Lung microvascular endothelial cell (primary cell): ENCODE measurements at places on chromosomes 11 and 22. TPM values are rescaled to one million over a fixed set of nuclear protein-coding genes. Genes with fewer than 3 reads are reported as not detected.

- no peak for DNase-seq
These were observed 6.4 kb downstream of the MMP12 start for GRCh38 chr11:102868339-102868738.

The FLRT1 gene
- not detected in 2 replicates for total RNA-seq

DNA sequence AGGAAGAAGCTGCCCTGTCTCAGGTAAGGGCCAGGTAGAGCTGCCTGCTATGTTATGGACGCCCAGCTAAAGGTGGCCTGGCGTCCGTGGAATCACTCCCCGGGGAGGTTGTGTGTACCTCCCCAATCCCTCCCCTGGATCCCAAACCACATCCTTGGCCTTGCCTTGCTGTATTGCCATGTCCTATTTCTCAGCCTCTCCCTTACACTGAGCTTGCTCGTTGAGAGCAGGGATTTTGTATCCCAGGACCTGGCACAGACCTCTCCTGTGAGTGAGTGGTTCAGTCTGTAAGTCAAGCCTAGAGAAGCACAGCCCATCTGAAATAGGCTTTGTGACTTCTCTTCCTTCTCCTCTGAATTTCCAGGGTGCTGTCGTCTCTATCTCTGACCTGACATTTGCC is 53.9 kb downstream of the TRAF6 start:
- DNase-seq, result no peak

GRCh38 chr11:66936311-66936711 is 21.9 kb downstream of the PC start:
- DNase-seq, result no peak

The MMP20 gene
- total RNA-seq, result not detected in 2 replicates

- no peak for DNase-seq
These were observed 14.2 kb upstream of the ST14 start for GRCh38 chr11:130145311-130145812.

DNA sequence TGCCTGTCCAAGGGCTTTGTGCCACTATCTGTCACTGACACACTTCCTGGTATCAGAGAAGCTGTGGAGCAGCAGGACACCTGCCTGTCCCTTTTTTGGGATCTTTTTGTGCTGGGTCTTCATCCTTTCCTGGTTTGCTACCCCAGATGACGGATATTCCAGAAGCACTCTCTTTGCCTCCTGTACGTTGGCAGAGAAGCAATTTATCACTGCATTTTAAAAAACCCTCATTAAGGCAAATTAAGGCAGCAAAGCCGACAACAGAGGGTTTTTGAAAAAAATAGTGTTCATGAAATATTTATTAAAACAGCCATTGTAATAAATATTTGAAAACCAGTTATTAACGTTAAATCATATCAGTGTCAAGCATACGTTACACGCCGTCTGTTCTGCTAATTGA is 209.6 kb upstream of the NTM start:
- no peak for DNase-seq

DNA sequence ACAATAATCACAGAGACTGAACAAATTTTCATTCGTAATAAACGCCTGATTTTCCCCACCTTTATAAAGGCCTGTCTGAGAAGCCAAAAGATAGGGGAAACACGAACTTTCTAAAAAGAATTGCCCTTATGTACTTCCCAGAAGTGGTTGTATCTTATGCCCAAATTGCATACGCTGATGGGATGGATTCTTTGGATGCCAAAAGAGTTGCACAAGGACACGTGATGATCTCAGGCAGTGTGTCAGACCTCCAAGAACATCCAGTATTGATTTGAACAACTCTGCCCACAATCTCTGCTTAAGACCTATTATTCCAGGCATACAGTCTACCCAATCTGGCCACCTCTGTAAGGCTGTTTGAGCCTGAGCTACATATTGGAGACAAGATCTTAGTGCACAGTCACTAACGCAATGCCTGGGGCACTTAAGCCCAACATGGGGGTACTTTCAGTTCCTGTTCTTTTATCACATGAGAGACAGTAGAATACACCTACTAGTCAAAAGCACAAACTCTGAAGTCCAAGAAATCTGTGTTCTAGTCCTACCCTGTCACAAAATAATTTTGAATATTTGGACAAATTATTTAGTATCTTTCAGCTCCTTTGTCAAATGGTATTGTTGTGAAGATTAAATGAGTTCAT is 38.9 kb downstream of the OR10A6 start:
- no peak for DNase-seq

- DNase-seq, result no peak
These were observed 16.7 kb downstream of the TMEM121B start for GRCh38 chr22:17104336-17104935.

- peak; percentile 31 for DNase-seq
These were observed 5.3 kb downstream of the HNRNPUL2 start for GRCh38 chr11:62721994-62722393.

DNA sequence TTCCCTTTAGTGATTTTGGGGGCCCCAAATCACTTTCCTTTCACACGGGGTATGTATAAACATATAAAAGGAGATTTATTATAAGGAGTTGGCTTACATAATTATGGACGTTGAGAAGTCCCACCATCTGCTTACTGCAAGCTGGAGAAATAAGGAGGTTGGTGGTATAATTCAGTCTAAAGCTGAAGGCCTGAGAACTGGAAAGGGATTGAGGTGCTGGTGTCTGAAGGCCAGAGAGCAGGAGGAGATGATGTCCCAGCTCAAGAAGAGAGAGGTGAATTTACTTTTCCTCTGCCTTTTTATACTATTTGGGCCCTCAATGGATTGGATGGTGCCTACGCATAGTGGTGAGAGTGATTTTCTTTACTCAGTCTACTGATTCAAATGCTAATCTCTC is 1.3 kb upstream of the ZNF202 start:
- no peak for DNase-seq

GRCh38 chr11:69333879-69334278 is 39.9 kb downstream of the MYEOV start:
- no peak for DNase-seq

The RASD2 gene
- not detected in 2 replicates for total RNA-seq

GRCh38 chr11:37313266-37313665 is 715.2 kb upstream of the RAG2 start:
- no peak for DNase-seq

DNA sequence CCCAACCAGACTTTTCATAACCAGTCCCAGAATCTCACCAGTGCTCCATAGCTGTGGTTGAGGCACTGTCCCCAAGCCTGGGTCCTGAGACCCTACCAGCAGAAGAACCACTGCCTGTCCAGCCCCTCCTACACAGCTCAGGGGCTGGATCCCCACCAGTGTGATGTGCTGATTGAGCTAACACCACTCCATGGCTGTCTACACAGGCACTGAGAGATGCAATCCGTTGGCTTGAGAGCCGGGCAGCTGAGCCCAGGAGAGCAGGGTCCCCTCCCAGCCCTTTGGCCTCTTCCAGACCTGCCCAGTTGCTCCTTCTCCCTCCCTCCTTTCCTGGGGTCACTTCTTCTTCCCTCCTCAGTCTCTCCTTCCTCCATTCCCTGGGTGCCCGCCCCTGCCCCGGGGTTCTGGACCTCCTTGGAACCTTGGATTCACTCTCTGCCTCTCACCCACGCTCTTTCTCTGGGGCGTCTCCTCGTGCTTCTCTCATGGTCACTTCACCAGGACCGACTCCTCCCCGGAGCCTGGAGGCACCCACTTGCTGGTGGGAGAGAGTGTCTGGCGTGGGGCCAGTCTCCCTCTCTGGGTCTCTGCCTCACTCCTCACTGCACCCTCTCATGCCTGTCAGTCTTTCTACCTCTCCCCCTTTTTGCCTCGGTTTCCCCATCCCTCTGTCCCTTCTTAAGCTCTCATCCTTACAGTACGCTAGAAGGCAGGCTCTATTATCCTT is 706 bp upstream of the SCYL1 start:
- no peak for DNase-seq

GRCh38 chr11:832529-833113 is at the start of gene CD151:
Gene CD151 (plus strand): TSS chr11:832952. CDS start chr11:836070, 3,118 bp downstream.
- peak; percentile 68 for DNase-seq

DNA sequence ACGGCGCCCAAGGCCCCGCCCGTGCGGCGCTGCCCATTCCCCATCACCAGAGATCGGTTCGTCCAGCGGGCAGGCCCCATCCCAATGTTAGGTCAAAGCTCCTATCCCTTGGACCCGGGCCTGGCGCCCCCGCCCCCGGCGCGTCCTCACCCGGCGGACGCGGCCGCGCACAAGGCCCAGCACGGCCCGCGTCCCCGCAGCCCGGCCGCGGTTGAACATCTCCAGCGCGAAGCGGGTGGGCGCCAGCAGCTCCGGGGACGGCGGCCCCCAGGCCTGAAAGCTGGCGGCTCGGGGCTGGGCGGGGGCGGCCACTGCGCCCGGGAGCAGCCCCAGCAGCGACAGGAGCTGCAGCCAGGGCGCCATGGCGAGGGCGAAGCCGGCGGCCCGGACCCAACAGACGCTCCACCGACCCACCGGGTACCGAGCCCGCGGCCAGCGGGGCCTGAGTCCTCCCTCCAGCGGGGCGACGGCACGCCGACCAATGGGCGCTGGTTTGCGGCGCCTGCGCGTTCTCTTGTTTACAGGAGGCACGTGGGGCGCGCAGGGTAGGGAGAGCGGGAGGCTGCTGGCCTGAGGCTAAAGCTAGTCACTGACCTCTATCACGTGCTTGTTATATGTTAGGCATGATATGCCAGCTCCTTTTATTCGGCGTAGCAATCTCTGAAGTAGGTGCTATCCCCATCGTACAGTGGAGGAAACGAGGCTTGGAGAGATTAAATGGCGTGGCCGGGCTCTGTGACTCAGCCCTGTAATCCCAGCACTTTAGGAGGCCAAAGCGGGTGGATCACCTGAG is at the start of gene CTSF:
Gene CTSF (minus strand): TSS at position 483 of the 793 bp plus-strand sequence. CDS start 120 bp downstream, at position 363.
- DNase-seq, result peak; percentile 86

The IGLL1 gene
- not detected in 2 replicates for total RNA-seq

GRCh38 chr11:15910761-15911160 is 445.6 kb downstream of the SOX6 start:
- no peak for DNase-seq

DNA sequence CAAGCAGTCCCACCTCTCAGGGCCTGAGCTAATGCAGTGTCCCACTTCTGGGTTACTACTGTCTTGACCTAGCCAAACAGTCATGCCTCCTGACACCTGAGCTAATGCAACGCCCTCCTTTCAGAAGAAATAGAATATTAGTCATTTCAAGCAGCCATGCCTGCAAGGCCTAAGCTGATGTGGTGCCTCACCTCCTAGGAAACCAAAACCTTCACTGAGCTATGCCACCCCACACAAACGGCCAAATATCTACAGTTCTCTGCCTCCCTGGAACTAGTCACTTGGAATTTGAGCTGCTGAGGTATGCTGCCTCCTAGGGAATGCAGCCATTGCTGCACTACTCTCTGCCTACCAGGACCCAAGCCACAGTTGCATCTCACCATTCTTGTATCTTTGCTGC is 8.3 kb upstream of the MS4A6E start:
- no peak for DNase-seq

GRCh38 chr11:122101625-122102291 is 14.3 kb downstream of the BLID start:
- peak; percentile 85 for DNase-seq

GRCh38 chr11:79441461-79441875 is 638 bp upstream of the TENM4 start:
- DNase-seq, result no peak

DNA sequence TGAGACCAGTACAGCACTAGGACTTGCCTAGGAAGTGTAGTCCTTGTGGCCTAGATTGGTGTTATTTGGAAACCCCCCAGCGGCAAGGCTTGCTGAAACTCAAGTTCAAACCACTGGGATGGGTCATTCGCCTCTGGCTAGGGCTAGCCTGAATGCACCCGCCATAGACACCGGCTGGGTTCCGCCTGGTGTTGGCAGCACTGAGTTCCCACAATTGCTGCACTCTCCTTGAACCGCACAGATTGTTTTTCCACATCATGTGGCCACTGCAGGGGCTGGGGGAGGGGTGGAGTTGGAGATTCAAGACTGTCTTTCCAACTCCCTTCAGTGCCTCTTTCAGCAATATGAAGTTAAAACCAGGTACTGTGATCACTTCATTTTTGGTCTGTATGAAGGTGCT is 43.1 kb downstream of the CCDC73 start:
- DNase-seq, result no peak

DNA sequence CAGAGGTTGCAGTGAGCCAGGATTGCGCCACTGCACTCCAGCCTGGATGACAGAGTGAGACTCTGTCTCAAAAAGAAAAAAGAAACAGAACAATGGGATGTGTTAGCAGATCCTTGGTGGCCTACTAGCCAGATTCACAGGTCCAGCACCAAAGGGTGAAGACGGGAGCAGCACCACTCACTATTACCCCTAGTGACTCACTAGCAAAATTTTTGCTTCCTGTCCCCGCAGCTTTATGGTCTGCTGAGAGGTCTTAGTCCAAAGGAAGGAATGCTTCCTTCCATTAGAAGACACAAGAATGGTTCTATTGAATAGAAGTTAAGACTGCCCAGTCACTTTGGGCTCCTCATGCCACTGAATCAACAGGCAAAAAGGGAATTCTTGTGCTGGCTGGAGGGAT is 35.9 kb upstream of the NUP50 start:
- DNase-seq, result no peak

The OR51B2 gene
- not detected in 2 replicates for total RNA-seq

DNA sequence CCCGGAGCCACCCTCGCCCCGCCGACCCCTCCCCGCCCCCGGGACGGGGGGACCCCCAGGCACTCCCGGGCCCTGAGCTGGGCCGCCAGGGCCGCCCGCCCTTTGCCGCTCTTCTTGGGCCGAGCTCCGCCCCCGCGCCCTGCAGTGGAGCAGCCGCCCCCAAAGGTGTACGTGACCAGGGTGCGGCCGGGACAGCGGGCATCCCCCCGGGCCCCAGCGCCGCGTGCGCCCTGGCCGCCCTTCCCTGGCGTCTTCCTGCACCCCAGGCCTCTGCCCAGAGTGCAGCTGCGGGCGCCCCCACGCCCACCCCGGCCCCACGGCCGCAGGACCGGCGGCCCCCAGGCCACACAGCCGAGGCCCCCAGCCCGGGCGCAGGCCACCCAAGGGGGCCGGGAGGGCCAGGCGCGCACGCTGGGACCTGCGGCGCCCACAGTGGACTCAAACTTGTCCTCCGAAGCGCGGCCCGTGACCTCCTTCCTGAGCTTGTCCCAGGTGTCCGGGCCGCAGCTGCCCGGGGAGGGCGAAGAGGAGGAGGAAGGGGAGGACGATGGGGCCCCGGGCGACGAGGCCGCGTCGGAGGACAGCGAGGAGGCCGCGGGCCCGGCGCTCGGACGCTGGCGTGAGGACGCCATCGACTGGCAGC is 7.4 kb downstream of the B4GALNT4 start:
- no peak for DNase-seq

The SORL1 gene
- total RNA-seq, result under 0.01 and 0.22 TPM in 2 replicates

The ISX gene
- not detected in 2 replicates for total RNA-seq

The H19 gene
- total RNA-seq, result 20.0 and 53.6 TPM in 2 replicates
